ENCODE measurements at places on chromosomes 1 and 21.
A peak's percentile ranks its signal among the peaks of the same experiment; 100 is the strongest.

- no peak for DNase-seq
Observed at GRCh38 chr1:197145446-197146024, 934 bp downstream of the ASPM start.

- DNase-seq, result no peak
Observed at GRCh38 chr1:13930151-13930550, 230.2 kb downstream of the PRDM2 start.

DNA sequence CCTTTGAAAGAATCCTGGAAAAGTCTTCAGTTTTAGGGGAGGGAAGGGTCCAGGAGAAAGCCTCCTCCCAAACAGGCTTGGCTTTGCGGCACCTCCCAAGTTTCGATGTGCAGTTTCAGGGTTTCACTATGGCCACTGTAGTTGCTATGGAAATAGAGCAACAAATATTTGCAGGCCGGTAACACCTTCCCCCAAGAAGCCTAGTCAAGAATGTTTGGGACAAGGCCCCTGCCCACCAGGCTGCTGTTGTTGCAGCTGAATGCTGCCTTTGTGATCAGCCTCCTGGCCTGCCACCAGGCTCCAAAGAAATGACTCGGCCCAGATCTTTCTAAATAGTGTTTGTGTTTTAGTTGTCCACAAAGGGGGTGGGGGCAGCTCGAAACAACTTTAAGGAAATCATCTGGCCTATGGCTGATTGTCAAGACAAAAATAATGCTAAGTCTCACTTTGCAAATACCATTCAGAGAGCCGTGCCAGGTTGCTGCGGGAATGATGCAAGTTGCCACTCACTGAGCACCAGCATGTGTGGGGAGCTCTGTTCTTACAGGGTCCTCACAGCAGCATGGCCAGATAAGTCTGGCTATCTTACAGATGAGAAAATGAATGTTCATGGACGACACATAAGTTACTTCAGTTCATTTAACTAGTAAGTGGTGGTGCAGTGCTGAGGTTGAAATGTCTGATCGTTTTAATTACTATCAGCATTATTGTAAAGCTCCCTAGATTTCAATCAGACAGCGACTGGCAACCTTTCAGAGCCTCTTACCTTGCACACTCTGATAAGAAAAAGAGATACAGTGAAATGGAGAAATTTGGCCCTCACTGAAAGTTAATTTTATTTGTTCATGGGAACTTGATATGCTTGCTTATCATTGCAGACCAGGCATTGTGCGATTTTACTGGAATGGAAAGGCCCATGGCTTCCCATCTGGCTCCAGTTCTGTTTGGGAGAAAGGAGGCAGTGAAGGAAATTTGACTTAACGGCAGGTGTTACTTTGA, 91.2 kb upstream of the JUN start:
- no peak for DNase-seq

DNA sequence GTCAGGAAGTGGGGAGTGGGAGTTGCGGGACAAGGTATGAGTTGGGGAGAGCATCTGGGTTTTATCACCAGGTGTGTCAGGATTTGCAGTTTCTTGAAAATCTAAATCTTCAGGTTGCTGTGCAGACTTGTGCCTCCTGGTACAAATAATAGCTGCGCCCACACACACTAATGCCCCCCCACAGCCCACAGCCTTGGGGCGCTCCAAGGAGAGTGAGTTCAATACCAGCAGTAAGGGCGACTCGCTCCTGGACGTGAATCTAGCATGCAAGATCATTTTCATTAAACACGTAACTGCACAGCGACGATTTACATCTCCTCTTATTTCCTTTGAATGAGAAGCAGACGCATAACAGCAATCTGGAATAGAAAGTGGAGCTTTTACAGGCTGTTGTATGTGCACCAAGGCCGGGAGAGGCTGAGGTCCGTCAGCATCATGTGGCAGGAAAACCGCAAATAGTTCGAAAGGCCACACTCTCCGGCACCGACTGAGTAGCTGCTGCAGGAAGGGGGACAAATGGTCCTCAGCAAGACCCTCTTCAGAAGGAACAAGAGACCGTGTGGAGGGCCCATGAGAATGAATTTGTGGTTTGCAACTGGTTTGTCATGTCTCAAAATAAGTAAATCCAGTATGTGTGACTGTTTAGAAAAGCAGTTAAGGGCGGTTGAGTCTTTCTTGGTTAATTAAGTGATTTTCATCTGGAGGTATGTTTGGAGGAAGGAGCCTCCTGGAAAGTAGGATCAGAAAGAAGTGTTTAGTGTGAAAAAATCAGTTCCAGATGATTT, 439.5 kb downstream of the SMYD3 start:
- no peak for DNase-seq

DNA sequence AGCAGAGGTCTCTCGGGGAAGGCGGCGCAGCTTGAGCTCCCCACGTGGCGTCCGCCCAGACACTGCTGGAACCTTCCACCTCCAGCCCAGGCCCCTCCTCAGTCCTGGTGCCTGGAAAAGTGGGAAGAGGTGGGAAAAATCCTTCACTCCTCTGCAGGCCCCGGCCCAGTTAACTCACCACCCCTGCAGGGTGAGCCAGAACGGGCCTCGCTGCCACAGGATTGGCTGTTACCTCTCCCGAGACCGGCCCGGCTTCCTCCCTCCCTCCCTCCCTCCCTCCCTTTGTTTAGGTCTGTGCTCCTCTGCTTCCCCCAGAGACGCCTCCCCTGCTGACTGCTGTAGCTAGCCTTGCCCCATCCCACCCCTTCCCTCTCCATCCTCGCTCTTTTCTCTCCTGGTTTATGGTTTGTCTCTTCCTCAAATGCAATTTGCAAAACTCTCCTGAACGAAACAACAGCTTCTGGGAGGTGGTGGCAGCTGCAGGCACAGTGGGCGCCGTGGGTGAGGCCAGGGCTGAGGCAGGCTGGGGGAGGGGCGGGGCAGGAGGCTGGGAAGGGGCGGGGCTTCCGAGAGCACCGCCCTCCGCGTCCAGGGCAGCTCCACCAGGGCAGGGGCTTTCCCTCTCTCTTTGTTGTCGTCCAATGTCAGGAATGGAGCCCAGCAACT, 6.5 kb downstream of the CAPN9 start:
- no peak for DNase-seq

DNA sequence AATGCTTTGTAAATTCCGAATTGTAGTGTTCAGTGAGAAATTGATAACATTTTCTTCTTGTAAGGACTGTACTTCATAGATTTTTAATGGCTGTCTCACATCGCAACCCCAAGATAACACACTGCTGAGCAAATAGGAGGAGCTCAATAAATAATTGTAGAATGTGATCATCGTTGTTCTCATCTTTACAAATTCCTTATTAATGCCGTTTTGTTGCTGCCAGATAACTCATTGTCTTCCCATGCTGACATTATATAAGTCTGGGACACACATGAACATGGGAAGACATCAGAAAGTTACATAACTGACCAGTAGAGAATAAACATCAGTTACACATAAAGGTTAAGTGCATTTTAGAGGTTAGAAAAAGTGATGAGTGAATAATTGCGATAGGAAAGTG, 46.4 kb upstream of the TSPAN2 start:
- DNase-seq, result no peak

DNA sequence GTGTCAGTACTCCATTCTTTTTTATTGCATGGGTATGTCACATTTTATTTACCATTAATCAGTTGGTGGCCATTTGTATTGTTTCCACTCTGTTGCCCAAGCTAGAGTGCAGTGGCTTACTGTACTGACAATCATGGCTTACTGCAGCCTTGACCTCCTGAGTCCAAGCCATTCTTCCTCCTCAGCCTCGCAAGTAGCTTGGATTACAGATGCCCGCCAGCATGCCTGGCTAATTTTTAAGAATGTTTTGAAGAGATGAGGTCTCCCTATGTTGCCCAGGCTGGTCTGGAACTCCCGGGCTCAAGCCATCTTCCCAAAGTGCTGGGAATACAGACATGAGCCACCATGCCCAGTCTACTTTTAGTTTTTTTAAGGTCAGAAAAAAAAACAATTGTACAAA, 813 bp upstream of the SFT2D2 start:
- DNase-seq, result no peak

- no peak for DNase-seq
Observed at GRCh38 chr1:143698016-143698415, 273.8 kb downstream of the FAM72C start.

- no peak for DNase-seq
Observed at GRCh38 chr1:70504176-70504820, 93.2 kb downstream of the CTH start.

DNA sequence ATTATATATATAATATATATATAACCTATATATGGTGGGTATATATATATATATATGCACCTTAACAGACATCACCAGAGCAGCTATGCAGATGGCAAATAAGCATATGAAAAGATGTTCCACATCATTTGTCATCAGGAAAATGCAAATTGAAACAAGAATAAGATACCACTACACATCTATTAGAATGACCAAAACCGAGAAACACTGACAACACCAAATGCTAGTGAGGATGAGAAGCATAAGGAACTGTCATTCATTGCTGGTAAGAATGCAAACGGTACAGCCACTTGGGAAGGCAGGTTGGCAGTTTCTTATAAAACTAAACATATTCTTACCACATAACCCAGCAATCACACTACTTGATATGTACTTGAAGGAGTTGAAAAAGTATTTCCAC, 219.8 kb upstream of the PRMT6 start:
- DNase-seq, result no peak

DNA sequence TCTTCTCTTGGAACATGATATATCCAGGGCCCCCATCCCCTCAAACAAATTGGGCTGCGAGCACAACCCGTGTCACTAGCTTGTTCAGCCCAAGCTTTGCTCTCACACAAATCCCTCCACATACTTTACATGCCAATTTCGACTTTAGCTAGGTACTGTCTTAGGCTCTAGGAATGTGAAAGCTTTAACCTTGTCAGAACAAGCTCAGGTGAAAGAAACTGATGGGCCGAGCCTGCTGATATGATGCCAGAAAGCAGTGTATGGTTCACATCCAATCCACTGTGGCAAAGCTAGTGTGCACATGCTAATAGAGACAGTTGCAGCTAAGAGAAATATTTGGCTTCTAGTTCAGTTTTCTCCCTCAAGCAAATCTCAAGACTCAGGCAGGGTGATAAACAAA, 79.5 kb downstream of the TNFSF18 start:
- no peak for DNase-seq

DNA sequence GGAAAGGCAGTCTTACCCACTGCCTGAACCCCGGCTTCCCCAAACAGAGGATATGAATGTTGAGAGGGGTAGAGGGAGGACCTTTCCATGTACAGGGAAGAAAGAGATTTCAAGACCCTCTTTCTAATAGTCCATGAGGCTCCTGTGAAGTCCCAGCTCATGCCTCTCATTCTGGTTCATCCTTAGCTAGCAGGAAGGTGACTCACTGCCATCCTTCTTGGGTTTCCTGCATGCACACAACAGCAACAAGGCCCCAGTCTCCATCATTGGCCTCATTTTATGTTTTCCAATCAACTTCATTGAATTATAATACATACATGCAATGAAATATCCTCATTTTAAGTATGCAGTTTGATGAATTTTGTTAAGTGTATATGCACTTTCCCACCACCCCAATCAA, 46.2 kb downstream of the SYT2 start:
- no peak for DNase-seq

DNA sequence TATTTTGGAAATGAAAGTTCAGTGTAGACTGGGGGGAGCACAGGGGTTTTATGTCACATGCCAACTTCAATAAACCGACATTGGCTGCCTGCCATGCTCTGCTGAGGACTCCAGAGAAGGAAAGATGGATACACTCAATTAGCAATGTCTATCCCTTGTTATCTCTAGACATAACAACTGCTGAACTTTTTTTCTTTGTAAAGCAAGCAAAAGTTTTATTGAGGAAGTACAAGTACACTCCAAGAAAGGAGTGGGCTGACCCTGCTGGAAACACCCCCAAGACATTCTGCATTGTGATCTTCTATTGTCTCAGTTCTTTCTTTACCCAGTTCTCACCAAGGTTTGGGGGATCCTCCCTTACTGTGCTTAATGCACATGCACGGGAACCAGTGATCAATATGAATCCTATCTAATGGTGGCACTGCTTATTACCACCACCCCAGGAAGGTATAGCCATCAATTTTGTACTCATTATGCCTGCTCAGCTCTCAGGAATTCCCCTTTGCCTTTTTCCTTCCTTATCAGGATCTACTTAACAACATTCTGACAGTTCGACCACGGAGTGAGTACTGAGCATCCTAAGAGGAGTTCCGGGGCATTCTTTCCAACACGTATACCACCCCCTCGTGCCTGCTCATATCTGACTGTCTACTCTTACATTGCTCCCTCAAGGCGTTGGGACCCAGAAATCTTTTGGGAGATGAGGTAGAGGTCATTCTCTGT, 28.7 kb downstream of the SYNJ1 start:
- no peak for DNase-seq

DNA sequence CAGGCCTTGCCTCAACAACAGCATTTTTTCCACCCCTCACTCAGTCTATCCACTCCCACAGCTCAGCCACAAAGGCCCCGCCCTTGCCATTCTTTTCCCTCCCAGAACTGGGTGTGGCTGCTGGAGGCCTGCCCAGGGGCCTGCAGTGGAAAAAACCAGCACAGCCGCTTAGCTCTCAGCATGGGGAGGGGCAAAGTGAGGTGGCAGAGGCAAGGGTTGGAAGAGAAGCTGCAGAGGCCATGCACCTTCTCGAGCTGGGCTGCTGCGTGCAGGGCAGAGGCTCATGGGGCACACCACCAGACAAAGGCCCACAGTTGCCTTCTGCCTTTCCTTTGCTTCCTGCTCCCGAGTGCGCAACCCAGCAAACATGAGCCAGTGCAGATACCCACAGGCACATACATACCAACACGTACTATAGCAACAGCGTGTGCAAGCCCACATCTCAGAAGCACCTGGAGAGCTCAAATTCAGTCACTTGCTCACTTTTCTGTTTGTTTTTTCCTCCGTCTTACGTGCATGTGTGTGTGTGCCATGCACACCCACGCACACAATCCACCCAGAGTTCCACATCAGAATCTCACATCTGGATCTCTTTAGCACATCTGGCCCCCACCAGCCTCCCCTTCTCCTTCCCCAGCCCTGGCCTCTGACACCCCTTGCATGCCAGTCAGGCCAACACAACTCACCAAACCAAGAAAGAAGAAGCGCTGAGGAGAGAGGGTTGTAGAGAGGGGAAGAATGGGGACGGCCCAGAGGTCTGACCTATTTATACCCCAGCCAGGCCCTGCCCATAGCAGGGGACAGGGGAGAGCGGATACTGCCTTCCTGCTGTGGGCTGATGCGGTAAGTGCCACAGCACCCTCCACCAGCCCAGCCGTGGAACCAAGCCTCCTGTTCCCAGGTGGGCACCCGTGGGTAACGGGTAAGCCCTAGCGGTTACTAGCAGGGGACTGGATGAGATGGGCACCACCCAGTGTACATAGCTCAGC, at the start of gene S100A4:
Gene S100A4, minus strand, starts transcription at position 740 of the 989 bp plus-strand sequence. CDS start 1,012 bp downstream, outside the sequence.
- DNase-seq, result peak; percentile 84

GRCh38 chr1:221824025-221824424, 82.1 kb upstream of the DUSP10 start:
- DNase-seq, result no peak

DNA sequence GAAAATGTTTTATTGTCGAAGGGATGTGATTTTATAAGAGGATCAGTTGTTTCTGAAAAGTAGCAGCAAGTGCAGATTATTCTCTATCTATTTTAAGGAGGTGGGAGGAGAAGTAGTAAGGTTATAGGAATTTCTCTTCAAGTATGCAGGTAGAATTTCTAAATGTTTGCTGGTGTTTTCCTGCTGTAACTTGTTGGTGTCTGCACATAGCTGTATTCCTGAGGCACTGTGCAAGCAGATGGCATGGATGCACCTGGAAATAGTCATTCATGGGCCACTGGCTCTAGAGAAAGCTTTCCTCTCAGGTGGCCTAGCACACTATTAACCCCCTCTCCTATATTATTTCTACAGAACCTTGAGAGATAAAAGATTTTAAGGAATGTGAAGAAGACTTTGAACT, 30.3 kb upstream of the PODN start:
- DNase-seq, result no peak

- no peak for DNase-seq
Observed at GRCh38 chr1:41476807-41477361, 7.6 kb downstream of the EDN2 start.

GRCh38 chr1:206497363-206497762, 10.0 kb upstream of the RASSF5 start:
- no peak for DNase-seq

Data from omental fat pad (tissue), 4 donors.